ENCODE measurements at places on chromosomes 7 and 10.

- no peak for DNase-seq
Observed at GRCh38 chr10:27258838-27259812, 18.5 kb upstream of the ACBD5 start.

- DNase-seq: no peak
Observed at GRCh38 chr7:113657603-113658002, 261.2 kb downstream of the PPP1R3A start.

GRCh38 chr7:2542916-2543871 is 12.1 kb downstream of the BRAT1 start:
- no peak for DNase-seq

- no peak for DNase-seq
Observed at GRCh38 chr10:102878629-102879028, 9.4 kb downstream of the AS3MT start.

GRCh38 chr10:71246591-71247413 is 34.4 kb downstream of the UNC5B start:
- peak; percentile 95 for DNase-seq

- DNase-seq: no peak
Observed at GRCh38 chr7:50281680-50282445, 22.7 kb upstream of the IKZF1 start.

- peak; percentile 90 for DNase-seq
Observed at GRCh38 chr7:92875719-92876118, 39.3 kb upstream of the CDK6 start.

GRCh38 chr7:138460176-138460648 is at the start of gene TRIM24:
TSS of gene TRIM24 (plus strand) at chr7:138460259. CDS start at chr7:138460549, 290 bp downstream.
- DNase-seq: no peak

DNA sequence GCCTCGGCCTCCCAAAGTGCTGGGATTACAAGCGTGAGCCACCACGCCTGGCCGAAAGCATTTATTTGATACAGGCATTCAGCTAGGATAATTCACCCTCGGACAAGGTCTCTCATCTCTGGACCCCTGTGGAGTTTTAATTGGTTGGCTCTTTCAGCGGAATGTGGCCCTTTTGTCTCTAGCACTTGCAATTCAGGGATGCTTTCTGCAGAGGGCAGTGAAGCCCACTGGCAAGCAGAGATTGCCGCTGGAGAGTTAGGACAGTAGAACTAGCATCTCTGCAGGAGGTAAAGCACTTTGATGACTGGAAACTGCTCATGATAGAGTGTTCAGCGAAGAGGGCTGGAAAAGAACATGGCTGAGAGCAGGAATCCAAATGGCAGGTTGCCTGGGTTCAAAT is 62.0 kb downstream of the SUFU start:
- DNase-seq: no peak

Data from foreskin keratinocyte (primary cell).